ENCODE measurements at places on chromosomes 12 and 14. TPM values are rescaled to one million over a fixed set of nuclear protein-coding genes. Genes with fewer than 3 reads are reported as not detected.

The TAS2R31 gene
- total RNA-seq: 2.0 TPM

The PTCSC3 gene
- total RNA-seq: not detected

The CCDC175 gene
- not detected for total RNA-seq

The CLEC9A gene
- total RNA-seq: not detected

The AGAP2 gene
- under 0.01 TPM for total RNA-seq

The BCL2L14 gene
- under 0.01 TPM for total RNA-seq

The PSMD9 gene
- 85.3 TPM for total RNA-seq

The ARHGEF25 gene
- 0.26 TPM for total RNA-seq

The KCNH3 gene
- total RNA-seq: under 0.01 TPM

The RASSF8 gene
- total RNA-seq: 14.3 TPM
